ENCODE measurements at places on chromosomes 7 and 10.

DNA sequence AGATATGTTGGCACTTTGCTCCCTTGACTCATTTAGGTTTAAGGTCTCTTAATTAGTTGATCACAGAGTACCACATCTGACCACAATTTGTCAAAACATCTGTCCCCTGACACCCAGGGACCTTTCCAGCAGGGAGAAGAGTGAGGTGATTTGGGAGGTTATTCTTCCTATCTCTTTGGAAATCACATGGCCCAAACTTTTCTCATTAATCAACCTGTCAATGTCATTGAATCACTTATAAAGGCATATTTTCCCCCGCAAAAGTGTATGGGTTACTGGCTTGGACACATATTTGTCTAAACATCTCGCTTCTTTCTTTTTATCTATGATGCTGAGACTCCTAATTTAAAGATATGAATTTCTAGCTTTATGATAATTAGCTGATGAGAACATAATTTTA is 92.4 kb upstream of the RPA3 start:
- DNase-seq, result no peak

- no peak for DNase-seq
These were observed 376.5 kb downstream of the KCNMA1 start for GRCh38 chr10:77261146-77261545.

DNA sequence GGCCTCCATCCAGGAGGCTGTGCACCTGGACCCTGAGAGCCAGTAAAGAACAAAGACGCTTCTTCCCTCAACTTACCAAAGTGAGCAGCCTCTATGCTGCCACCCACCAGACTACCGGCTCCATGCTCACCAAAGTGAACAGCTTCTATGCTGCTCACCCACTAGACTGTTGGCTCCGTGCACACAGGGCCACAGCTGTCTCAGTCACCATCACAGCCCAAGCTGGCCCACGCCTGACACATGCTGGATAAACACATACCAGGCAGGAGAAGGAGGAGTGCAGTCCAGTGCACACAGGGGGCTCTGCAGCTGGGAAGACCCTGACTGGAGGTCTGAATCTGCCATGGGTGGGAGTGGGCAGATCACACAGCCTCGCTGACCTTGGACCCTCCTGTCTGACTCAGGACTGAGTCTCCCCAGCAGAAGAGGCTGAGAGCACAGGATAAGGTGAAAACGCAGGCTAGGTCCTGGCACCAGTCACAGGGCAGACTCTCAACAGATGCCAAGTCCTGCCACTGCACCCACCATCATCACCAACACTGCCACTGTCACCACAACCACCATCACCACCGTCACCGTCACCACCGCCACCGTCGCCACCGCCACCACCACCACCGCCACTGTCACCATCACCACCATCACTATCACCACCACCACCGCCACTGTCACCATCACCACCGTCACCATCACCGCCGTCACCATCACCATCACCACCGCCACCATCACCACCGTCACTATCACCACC is 130.9 kb downstream of the MAD1L1 start:
- DNase-seq, result no peak

GRCh38 chr10:115390607-115391006 is 297.4 kb downstream of the ATRNL1 start:
- DNase-seq, result no peak

- DNase-seq, result no peak
These were observed 10.1 kb downstream of the UNCX start for GRCh38 chr7:1242606-1243289.

DNA sequence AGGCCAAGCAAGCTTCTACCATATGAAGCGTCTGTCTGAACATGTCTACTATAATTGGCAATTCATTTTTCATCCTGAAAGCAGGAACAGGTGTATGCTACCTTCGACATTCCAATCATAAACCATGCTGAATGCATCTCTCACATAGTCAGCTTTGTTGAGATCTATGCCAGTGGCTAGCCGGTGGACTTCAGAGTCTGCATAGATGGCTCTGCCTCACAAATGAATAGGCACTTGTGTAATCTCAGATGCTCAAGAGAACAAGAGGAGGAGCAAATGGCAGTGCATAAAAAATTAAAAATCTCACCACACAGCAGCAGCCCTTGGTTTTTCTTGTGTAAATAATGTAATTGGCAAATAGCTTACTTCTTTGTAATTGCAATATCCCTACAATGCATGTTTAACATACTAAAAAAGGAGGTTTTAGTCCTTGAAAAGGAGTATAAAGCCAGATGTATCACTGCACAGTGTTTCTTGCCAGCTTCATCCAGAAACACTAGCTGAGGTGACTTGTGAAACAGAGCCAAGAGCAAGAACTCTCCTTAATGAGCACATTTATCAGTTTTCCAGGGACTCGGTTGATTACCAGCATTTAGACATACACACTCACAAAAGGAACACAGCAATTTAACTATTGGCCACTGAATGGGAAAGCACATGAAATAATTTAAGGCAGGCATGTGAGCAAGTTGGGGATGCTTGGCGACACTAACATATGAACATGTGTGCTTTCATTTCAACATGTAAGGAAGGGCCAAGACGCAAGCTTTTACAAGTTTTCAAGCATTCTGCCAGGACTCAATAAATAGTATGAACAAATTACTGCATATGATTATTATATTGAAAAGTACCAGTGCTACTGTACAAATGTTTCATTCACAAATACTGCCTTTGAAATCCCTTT is 249.9 kb upstream of the PLXNA4 start:
- no peak for DNase-seq

DNA sequence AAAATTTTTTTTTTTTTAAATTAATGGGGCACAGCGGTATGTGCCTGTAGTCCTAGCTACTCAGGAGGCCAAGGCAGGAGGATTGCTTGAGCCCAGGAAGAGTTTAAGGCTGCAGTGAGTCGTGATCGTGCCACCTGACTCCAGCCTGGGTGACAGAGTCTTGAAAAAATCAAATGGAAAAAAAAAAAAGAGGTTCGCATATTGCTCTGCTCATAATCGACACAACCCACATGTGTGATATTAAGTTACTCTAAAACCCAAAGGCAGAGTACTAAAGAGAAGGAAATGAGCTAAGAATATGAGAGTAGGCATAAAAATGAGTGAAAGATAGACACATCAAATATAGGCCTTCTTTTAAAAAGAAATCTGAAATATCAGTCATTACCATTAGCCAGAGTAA is 66.3 kb downstream of the IGF2BP3 start:
- DNase-seq, result no peak

DNA sequence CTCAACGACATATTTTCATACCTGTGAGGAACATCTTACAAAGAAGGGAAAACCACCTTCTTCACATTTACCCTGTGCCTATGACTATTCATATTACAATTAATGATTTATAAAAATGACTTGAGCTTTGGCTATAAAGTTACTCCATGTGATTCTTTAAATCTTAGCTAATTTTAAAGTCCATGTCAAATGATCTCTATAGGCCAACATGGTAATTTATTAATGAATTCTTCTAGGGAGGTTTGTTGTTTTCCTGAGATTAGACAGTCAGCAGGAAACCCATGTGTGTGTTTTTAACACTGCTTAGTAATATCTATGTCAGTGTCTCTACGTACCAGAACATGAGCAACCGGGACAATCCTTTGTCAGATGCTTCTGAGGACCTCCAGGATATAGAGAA is 307.3 kb downstream of the IPMK start:
- DNase-seq, result no peak

GRCh38 chr10:110487411-110488331 is 10.0 kb upstream of the DUSP5 start:
- no peak for DNase-seq
